Activated CD4-positive, alpha-beta T cell treated with anti-CD3 and anti-CD28 coated beads for 36 hours (primary cell): ENCODE measurements at places on chromosomes 2 and 18.

DNA sequence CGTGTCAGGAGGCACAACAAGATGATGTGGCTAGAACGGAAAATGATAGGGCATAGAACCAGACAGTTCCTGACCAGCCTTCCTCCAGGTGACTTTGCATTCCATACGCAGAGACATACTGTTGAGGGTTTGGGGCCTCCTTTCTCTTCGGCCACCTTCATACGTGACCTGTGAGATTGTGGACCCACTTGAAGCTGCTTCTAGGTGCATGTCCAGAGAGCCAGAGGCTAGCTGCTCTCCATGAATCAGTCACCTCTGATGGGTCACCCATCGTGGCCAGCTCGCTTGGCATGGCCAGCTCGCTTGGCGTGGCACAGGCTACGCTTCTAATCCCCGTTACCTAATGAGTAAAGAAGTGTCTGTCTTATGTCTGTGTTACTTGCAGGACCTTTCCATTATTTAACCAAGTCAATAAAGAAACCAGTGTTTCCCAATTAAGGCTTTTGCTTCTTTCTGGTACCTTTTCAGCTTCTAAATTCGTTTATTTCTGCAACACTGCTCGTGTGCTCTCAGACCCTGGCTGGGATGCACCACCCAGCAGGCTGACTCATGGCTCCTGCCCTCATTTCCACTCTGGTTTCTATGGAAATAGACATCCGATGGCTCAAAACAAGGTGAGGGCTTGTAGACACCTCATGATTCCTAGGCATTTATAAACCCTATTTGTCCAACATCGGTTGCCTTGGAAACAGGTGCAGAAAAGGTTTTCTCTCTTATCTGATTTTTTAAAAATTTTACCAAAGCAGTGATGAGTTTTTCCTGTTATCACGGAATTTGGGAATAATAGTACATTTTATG is 86.7 kb upstream of the B3GNT7 start:
- H3K27ac ChIP-seq = no peak overlapping the region
- no peak overlapping the region for H3K4me3 ChIP-seq
- H3K4me1 ChIP-seq = no peaks in the 10 kb centered on the region
- no peak for DNase-seq

GRCh38 chr2:113894156-113894743 is 4.4 kb downstream of the ACTR3 start:
- H3K27ac ChIP-seq = peak overlapping the region; percentile 99
- H3K4me3 ChIP-seq = peak overlapping the region; percentile 94
- H3K27me3 ChIP-seq = no peaks in the 10 kb centered on the region
- DNase-seq = no peak
- H3K4me1 ChIP-seq = peaks cover 70% of the 10 kb centered on the region

- no peak for DNase-seq
- H3K27me3 ChIP-seq = peaks cover 21% of the 10 kb centered on the region
Measured at GRCh38 chr18:63570721-63571120, 16.4 kb upstream of the SERPINB13 start.

- DNase-seq = no peak
- peaks cover 1% of the 10 kb centered on the region for H3K27me3 ChIP-seq
- no peak overlapping the region for H3K4me3 ChIP-seq
- no peaks in the 10 kb centered on the region for H3K36me3 ChIP-seq
- H3K27ac ChIP-seq = no peak overlapping the region
Measured at GRCh38 chr2:15654727-15655073, 63.0 kb downstream of the DDX1 start.
